ENCODE measurements at places on chromosomes 1 and 21.

DNA sequence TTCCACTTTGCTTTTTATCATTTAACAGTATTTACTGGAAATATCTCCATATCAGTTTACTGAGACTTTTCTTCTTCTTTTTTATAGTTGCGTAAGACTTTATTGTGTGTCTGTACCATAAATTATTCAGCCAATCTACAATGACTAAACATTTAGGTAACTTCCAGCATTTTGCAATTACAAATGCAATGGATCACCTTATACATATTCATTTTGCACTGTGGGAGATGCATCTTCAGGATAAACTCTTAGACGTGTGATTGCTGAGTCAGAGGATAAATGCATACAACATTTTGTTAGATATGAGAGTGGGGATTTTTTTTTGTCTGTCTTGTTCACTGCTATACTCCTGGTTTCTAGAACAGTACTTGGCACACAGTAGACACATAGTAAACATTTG lies 95.7 kb upstream of the GCLM start:
- DNase-seq = no peak

DNA sequence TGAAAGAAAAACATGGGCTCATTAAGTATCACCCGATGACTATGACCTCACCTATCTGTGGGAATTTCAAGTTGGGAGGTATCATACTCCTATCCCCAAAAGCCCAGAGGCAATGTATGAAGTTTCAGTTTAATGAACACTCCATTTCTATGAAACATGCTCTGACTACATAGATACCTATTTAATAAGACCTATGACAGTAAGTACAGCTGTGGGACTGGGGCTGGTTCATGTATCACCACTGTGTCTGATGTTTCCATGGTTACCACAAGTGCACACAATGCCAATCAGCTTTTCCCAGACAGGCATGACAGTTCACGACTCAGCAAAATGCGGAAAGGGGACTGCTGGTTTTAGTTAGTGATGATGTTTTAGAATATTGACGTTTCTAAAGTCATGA lies 167.7 kb downstream of the SIPA1L2 start:
- DNase-seq = no peak

DNA sequence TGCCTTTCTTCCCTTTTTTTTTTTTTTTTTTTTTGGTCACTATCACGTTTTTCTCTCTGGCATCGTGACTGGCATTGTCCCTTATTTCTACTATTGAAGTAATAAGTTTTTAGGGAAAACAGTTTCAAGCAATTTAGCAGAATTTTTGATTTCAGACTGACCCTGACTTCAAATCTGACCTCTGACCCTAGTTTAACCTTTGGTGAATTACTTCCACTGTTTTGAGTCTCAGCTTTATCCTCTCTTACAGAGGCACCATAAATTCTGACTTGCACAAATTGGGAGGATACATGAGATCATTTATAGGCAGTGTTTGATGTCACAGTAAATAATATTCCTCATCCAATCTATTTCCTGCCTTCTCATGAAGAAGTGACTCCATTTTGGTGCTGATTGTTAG lies 187.0 kb downstream of the FASLG start:
- no peak for DNase-seq

- DNase-seq = no peak
Measured at GRCh38 chr1:93607814-93608186, 73.8 kb downstream of the BCAR3 start.

DNA sequence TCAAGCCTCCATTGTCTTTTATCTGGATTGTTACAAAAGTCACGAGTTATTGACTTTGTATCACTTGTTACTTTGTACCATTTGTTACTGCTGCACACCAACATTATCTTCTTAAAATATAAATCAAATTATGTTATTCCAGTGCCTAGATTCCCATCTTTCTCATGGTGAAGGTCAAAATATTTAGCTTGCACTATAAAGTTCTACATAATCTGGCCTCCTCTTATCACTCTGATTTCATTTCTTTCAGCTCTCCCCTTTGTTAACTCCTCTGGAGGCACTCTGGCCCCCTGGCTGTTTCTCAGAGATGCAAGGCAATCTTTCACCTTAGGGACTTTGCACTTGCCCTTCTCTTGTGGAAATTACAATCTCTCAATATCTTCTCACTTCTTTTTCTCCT lies 143.8 kb downstream of the OLFM3 start:
- DNase-seq = no peak

- no peak for DNase-seq
Measured at GRCh38 chr1:6105763-6106162, 60.1 kb downstream of the KCNAB2 start.

DNA sequence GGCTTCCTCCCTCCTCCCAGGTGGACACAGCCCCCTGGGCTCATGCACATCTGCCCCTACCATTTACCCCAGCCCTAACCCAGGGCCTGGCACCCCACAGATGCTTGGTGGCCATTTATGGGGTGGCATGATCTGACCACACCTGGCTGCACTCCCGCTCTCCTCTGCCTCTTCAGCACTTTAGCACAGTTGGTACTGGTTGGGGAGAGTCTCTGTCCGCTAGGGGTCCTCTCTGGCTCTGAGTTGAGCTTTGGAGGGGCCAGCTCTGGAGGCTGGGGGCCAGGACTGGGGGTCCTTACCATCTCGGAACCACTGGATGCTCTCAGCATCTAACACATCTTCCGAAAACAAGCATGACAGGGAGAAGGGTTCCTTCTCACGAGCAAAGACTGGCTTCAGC lies 17.4 kb downstream of the MYOM3 start:
- no peak for DNase-seq

- DNase-seq = no peak
Measured at GRCh38 chr21:38859852-38860251, 54.1 kb downstream of the ETS2 start.

- no peak for DNase-seq
Measured at GRCh38 chr1:216903382-216903740, 180.1 kb upstream of the ESRRG start.

- DNase-seq = no peak
Measured at GRCh38 chr1:170284951-170285350, 139.2 kb downstream of the NTMT2 start.

- no peak for DNase-seq
Measured at GRCh38 chr1:34847094-34847493, 12.5 kb downstream of the SMIM12 start.

- DNase-seq = peak; percentile 55
Measured at GRCh38 chr1:44632598-44632997, 41.7 kb downstream of the TMEM53 start.

- no peak for DNase-seq
Measured at GRCh38 chr1:154407198-154408091, 2.3 kb downstream of the IL6R start.

DNA sequence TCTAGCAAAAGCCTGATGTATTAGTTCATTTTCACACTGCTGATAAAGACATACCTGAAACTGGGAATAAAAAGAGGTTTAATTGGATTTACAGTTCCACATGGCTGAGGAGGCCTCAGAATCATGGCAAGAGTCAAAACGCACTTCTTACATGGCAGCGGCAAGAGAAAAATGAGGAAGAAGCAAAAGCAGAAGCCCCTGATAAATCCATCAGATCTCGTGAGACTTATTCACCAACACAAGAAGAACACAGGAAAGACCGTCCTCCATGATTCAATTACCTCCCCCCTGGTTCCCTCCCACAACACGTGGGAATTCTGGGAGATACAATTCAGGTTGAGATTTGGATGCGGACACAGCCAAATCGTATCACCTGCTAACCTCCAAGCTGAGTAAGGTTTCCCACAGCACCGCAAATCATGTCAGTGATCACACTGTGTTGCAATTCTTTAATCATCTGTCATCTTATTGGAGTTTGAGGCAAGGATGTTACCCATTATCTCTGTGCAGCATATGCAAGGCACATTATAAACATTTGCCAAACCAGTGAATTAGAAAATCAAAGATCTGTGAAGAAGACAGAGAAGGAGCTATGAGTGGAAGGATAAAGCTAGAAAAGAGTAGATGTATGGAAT lies 128.5 kb downstream of the ZNF281 start:
- no peak for DNase-seq

- no peak for DNase-seq
Measured at GRCh38 chr21:38179511-38179910, 77.3 kb upstream of the KCNJ15 start.

DNA sequence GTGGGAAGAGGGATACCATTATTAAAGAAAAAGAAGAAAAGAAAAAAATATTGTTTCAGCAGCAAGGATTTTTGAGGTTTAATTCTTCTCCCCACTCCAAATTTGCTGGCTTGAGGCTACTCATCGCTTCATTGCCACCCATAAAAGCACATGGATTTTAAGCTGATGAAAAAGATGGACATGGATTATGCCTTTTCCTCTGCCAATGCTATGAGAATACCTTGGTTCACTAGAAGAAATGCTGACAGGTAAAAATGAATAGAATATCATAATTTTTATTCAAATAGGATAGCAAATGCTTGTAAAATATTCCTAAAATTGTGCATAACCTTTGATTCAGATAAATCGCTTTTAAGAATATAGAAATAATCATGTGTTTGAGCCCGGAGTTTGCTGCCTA lies 289.7 kb upstream of the DPYD start:
- DNase-seq = no peak

- DNase-seq = no peak
Measured at GRCh38 chr1:62720946-62721554, 32.9 kb upstream of the DOCK7 start.

DNA sequence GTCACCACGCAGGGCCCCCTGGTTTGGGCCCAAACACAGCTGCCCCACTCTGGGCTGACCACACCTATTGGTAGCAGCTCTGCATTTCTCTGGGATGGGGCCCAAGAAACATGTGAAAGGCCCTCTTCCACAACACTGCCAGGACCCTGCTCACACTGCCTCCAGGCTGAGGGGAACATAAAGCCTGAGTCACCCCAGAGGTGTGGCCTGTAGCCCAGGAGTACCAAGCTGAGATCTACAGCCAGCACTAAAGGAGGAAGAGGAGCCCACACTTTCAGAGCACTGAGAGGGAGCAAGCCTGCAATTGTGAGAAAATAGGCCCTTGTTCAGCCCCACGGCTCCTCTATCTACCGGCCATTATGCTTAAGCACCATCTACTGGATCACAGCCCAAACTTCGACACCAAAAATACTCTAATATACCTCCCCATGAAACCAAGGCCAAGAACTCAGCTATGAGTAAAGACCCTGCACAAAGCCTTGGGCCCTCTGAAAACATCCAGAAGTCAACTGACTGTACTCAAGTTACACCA lies 14.4 kb upstream of the OR2T10 start:
- no peak for DNase-seq

DNA sequence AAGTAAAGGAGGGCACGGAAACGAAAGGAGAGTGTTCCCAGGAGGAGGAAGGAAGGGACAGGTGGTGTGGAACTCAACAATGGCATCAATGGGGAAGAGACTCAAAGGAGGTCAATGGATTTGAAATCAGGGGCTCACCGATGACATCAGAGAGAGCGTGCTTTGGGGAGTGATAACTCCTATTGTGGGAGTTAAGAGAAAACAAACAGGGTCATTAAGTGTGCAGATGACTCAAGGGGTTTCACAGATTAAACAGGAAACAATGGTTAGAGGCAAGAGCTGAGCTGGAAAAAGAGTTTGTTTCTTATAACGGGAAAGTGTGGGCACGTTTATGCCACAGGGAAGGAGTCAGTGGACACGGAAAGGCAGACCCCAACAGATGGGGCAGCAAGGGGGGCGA lies 629.1 kb downstream of the SMYD3 start:
- no peak for DNase-seq

- DNase-seq = no peak
Measured at GRCh38 chr1:173666646-173667045, 3.0 kb downstream of the ANKRD45 start.

GRCh38 chr1:209673631-209674417 lies 1.4 kb upstream of the G0S2 start:
- no peak for DNase-seq

DNA sequence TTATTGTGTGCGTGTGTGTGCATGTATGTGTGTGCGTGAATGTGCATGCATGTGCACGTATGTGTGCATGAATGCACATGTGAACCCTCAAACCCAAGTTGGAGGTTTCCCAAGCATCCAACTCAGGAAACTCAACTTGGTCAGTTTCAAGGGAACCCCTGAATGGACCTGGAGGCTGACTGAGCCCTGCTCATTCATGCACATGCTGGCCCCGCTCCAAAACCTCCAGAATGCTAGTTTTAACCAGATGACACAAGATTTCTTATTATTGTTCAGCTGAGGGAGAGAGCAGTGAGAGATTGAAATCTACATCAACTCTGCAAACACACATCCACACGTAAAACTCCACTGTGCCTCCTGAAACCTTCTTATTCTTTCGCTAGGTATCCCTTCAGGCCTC lies 104.4 kb downstream of the OMA1 start:
- no peak for DNase-seq

GRCh38 chr1:230568008-230568407 lies 74.3 kb upstream of the COG2 start:
- DNase-seq = no peak

DNA sequence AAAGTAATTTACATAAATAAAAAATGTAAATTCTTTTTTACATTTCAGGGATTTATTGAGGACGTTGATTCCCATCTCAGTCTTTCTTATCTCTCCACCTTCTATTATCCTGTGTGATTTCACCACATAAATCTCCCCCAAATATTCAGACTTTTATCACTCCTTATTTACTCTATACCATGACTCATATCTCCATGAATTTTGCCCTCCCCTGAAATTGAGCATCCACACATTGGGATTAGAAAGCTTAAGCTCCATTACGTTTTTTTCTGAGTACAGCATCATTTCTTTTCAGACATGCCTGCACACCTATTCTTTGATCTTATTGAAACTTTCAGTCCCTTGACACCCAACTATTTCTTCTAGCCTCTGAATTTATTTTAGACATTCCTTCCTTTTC lies 111.2 kb downstream of the IFI44 start:
- DNase-seq = no peak

GRCh38 chr21:37039411-37040075 lies 33.0 kb downstream of the RIPPLY3 start:
- no peak for DNase-seq

- DNase-seq = no peak
Measured at GRCh38 chr21:26788790-26789189, 56.4 kb downstream of the ADAMTS1 start.

- no peak for DNase-seq
Measured at GRCh38 chr1:19066248-19066873, 109.9 kb upstream of the IFFO2 start.

DNA sequence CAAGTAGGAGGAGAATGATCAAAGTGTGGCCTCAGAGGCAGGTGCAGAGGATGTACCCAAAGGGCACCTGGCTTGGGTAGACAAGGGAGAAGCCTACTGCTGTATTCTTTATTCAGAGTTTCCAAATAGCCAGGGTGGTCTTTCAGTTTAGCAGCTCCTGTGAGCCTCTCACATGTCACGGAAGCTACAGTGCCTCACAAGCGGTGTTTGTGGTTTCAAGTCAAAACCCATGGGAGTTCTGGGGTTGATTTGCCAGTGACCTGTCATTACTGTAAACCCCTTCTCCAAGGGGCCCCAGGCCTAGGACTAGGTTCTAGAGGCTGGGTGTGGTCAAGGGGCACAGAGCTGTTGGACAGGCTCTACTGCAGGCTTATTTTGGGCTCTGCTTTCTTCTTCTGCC lies 10.2 kb upstream of the IL10 start:
- DNase-seq = no peak

DNA sequence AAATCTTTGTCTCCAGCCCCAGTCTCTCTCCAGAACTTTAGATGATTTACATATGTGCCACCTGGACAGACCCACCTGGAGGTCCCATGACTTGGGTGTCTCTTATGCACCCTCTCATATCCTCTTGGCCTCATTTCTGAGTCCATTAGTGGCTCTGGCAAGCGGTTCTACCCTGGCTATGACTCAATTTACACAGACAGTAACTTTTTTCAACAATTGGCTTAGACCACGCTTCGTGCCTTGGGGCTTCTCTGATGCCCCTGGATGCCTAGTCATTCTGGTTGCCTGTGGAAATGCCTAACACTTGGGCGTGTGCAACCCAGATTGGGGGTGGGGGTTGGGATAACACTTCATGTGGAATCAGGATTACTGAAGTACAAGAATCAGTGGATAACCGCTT lies 57.1 kb upstream of the GADD45A start:
- no peak for DNase-seq
